NB4 (cell line): ENCODE measurements at places on chromosomes 4 and X.

DNA sequence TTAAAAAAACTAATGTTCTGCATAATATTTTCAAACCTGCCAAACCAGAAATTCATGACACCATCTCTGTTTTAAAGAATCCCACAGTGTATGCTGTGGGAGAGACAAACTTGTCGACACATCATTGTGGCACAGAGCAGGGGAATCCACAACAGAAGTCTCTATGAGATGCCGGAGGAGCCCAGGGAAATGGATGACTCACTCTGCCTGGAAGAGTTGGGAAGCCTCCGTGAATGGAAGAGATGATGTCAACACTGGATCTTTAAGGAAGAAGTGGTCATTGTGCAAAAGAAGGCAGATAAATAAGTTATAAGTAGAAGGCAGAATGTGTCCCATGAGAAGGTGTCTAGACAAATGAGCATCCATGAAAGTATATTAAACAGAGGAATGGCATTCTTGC is 595.1 kb downstream of the RAB28 start:
- no peak for DNase-seq

- peak; percentile 70 for DNase-seq
Observed at GRCh38 chr4:118969359-118969758, 80.7 kb downstream of the SYNPO2 start.

- DNase-seq = no peak
Observed at GRCh38 chrX:143768976-143769375, 48.4 kb upstream of the SPANXN2 start.

DNA sequence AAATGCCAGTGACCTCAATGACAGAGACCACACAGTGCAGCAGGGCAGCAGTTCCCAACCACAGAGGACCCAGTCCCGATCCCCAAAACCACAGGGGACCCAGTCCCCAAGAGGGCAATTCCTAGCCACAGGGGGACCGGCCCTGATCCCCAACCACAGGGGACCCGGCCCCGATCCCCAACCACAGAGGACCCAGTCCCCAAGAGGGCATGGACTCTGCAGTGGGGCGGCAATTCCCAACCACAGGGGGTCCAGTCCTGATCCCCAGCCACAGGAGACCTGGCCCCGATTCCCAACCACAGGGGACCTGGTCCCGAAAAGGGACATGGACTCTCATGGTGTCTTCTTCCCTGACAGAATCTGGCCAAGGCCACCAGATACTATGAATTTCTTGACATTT is 136.3 kb downstream of the AFAP1 start:
- no peak for DNase-seq

- DNase-seq = no peak
Observed at GRCh38 chr4:113499696-113500095, 261.8 kb downstream of the CAMK2D start.

DNA sequence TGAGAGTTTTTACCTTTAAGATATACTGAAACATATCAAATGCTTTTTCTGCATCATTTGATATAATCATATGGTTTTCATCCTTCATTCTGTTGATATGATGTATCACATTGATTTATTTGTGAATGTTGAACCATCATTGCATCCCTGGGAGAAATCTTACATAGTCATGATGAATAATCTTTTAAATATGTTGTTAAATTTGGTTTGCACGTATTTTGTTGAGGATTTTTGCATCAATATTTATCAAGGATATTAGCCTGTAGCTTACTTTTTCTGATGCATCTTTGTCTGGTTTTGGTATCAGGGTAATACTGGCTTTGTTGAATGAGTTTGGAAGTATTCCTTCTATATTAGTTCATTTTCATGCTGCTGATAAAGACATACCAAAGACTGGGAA is 541.4 kb downstream of the TLL1 start:
- DNase-seq = no peak

DNA sequence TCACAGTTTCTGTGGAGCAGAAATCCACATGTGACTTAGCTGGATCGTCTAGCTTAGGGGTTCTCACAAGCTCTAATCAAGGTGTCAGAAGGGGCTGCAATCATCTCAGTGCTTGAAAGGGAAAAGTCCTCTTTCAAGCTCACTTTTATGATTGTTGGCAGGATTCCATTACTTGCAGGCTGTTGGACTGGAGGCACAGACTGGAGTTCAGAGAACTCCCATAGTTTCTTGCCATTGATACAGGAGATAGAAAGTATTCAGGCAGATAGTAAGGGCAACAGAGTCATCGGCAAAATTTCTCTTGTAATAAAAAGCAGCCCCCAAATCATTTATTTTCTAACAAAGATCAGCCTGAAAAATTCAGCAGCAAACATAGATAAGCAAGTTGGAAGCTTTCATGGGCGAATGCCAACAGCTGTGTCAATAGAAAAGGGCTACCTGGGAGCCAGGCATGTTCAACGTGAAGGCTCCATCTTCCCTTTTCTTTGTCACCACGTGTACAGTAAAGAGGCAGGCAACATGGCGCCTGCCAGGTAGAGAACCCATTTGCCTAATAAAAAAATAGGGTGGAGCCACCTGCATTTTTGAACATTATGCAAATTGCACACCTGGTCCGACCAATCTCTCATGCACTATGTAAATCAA is 64.4 kb downstream of the CXCL13 start:
- no peak for DNase-seq

- DNase-seq = no peak
Observed at GRCh38 chr4:153119626-153120025, 84.6 kb upstream of the TRIM2 start.

- DNase-seq = no peak
Observed at GRCh38 chr4:73741750-73742489, 1.6 kb downstream of the CXCL8 start.

GRCh38 chr4:149914119-149915115 is 98.8 kb upstream of the IQCM start:
- DNase-seq = peak; percentile 55

- DNase-seq = no peak
Observed at GRCh38 chrX:154827194-154828015, 7.1 kb downstream of the SMIM9 start.

DNA sequence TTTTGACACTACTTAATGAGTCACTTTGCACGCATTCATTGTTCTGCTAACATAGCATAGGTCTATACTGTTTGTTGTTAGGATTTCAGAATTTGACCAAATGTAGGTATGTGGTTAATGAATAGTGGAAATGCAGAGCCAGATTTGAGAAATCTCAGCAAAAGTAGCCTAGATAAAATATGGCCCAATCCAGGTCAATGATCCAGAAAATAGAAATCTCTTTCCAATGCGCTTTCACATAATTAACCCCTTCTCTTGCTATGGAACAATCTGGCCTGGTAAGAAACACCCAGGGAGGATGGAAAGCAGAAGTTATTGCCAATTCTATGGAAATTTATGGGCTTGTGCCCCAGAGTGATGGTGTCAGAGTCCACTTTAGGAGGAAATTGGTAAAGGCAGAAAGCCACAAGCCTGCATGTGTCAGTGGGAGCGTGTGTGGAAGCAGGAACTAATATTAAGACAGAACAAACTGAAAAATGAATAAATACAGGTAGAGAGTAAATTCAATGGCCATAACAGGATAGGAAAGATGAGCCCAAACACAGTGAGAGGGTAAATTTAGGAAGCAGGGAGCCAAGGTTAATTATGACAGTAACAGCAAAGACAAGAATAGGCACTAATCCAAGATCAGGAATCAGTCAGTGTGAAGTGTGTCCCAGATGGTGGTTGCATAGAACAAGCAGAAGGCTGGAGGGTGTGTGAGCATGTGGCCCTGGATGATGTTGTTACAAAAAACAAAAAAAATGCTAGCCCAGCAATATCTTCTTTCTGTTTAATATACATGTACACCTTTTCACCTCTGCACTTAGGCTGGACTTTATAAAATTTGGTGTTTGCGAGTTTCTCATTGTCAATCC is 102.9 kb downstream of the SYTL5 start:
- no peak for DNase-seq

- no peak for DNase-seq
Observed at GRCh38 chrX:5220421-5220820, 1008.2 kb downstream of the NLGN4X start.

DNA sequence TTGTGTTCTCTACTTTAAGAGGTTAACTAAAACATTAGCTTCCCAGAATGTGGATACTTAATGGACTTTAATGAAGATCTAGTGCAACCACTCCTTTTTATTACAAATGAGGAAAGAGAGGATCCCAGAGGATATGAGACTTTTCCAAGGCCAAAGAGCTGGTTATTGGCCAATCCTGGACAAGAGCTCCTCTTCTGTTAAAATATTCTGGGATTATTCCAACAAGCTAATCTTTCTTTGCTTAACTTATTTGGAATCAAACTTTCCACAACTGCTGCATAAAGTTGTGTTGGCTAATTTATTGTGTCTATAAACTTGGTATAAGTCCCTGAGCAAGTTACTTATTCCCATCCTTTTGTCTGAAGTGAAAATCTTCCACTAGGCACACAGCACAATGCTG is 174.2 kb upstream of the HCCS start:
- DNase-seq = no peak

DNA sequence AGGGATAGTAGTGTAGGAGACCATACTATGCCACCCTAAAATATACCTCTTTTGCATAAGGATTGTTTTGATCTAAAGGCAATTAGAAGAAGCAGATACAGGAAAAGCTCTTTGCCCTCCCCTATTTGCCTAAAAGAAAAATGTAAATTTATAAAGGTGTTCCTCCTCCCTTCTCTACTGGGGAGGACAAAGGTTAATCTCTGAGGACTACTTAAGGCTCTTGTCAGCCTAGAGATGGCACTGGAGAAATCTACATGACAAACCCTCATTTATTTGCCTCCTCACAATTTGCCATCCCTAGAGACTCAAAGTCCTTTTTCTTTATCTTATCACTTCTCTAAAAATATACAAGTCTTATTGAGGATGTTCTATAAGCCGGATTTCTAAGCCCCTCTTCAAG is 1021.8 kb downstream of the STPG2 start:
- DNase-seq = no peak

DNA sequence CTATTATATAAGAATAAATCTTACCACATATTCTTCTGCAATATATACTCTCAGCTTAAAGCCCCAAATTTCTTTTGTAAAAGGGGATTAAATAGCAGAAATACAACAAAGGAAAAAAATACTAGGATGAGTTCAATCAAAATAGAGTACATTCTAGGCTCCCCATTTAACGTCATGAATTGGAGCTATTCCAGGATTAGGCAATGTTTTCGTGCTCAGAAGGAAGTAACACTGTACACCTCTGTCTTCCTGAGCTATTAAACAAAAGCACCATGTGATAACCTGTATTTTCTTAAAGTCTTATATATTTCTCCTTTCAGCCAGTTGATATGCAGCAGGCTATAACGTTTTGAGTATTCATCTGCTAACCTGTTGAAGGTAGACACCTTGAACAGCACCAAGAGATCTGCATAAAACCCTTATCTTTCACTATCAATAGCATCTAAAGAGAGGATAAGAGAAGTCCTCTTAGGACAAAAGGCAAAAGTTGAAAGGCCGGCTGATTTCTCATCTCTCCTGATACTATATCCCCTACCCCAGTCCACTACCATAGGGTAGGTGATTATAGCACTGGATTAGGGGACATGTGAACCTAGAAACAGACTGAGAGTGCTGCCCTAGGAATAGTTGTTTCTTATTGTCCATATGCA is 31.5 kb downstream of the TEC start:
- no peak for DNase-seq

- no peak for DNase-seq
Observed at GRCh38 chr4:176084769-176085168, 19.1 kb downstream of the WDR17 start.

DNA sequence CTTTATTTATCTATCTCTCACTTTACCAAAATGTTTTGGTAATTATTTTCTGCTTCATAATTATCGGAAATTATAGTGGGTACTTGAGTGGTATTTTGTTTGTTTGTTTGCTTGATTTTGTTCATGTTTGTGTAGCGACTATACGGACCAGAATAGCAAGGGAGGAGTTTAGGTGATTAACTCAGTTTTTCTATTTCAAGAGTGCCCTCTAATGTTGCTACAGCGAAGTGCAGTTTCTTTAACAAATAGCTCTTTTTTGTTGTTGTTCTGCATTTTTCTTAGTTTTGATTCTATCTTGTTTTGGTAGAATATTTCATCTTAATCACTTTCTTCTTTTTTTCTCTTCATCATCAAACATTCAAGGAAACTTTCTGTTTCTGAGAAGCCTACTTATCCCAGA is 40.8 kb upstream of the QRFPR start:
- DNase-seq = peak; percentile 37

- DNase-seq = peak; percentile 10
Observed at GRCh38 chr4:182914357-182914756, 2.8 kb downstream of the DCTD start.

GRCh38 chr4:146154057-146154456 is 21.5 kb upstream of the LSM6 start:
- no peak for DNase-seq

GRCh38 chr4:41169256-41169800 is 45.0 kb downstream of the APBB2 start:
- no peak for DNase-seq

DNA sequence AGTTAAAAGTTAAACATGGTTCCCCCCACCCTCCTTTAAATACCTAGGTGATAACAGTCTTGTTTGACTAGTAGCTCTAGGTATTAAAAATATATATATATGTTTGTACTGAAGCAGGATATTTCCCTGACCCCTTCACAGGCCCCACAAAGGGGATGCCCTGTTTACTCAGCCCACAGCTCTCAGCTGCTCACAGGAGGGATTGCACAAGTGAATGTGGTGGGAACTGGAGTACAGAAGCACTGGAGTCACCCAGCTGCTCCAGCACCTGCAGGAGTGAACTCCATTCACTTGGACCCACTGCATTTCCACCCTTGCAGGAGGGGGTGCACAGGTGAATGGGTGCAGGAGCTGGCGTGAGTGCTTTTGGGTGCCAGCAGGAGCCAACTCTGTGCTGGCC is 99.3 kb upstream of the TLR3 start:
- DNase-seq = no peak

- DNase-seq = no peak
Observed at GRCh38 chrX:16188687-16189086, 21.4 kb downstream of the MAGEB17 start.

DNA sequence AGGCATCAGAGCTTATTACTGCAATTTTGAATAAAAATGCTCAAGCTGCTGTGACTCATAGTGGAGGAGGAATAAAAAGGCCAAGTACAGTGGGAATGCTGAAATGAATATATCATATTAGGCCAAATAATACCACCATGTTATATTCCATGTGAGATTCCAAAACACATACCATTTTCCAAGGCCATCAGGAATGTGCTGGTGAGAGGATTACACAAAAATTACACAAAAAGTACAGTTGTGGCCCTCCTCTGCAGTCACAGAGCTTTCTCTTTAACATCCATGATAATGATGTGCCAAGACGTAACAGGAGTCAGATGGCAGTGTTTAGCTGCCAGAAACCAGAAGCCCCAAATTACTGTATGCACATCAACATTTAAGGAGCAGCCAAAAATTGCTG is 153.5 kb downstream of the PCDH18 start:
- no peak for DNase-seq

DNA sequence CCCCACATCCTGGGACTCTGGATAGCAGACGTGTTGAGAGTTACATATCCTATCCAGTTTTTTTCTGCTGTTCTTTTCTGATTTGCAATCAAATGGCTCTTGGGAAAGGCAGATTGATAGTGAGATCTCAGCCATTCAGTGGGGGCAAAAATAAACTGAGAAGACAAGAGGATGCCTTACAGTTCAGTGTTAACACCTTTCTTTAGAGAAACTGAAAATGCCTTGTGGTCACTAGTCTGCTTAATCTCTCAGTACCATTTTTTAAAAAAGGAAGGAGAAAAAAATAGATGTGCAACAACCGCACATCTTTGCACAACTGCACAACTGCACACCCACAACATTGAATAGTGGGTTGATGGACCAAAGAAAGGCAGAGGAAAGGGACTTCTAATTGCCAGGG is 109.3 kb downstream of the ARHGEF9 start:
- DNase-seq = no peak
